ENCODE measurements at places on chromosomes 13 and 19.

DNA sequence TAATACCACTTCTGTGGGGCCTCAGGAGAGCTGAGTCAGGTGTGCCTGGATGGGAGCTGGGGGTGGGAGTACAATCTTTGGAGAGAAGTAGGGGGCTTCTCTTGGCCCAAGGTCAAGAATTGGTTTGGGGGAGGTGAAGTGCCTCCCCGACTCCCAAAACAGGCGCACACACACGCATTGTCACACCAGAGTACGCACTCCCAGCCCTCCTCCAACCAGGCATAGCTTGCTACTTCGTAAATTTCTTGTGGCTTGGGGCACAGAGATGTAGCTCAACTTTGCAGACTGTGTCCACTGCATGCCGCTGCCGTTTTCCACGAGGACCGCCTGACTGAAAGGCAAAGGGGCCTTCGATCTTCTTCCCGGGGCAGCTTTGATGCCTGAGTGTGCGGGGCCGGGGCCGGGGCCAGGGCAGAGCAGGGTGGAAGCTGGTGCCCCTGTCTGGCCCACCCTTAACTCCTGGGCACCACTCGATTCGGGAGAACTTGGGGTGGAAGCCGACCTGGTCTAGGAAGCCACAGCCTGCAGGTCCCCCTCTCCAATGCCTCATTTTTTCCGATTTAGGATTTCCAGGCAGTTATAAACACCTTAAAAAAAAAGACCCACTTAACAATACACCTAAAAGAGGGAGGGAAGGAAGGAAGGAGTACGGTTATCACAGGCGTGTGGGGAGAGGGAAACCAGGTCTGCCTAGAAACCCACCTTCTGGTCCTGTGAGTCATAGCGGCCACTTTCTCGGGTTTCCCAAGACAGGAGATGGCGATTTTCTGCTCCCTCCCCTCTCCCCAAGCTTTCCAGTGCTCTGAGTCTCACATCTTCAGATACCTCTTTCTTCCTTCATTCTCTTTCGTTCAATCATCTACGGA is 5.8 kb upstream of the TSHZ3 start:
- DNase-seq: no peak

GRCh38 chr13:109725297-109725696 is 61.1 kb downstream of the IRS2 start:
- no peak for DNase-seq

DNA sequence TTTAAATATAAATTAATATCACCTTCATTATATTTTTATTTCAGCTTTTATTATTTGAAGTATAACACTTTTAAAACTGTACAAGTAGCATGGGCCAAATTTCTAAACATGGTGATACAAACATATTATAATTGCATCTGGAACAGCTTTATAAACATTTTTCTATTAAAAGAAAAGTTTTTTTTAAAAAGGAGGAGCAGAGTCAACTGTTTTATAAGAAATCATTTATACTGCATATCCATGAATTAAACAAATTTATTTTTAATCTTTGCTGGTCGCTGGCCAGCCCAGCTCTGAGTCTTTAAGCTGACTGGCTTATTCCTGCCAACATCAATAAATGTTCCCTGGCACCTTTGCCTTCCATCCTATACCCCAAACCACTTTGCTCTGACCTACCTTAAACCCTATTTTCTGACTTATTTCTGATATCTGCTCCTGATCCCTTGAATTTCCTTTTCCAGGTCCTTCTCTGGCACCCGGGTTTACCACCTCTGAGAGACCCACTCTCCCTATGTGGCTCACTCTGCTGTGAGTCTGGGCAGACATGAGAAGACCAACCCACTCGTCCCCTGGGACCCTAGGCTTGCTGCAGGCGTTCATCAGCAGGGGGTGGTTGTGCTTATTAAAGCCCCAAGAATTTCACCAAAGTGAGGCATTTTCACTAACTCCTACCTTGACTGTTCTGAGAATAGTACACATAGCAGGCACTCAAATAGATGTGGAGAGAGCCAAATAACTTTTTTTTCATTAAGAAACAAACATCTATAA is 220.3 kb downstream of the KLF12 start:
- no peak for DNase-seq

- DNase-seq: no peak
Observed at GRCh38 chr13:97566907-97567306, 132.9 kb downstream of the RAP2A start.

DNA sequence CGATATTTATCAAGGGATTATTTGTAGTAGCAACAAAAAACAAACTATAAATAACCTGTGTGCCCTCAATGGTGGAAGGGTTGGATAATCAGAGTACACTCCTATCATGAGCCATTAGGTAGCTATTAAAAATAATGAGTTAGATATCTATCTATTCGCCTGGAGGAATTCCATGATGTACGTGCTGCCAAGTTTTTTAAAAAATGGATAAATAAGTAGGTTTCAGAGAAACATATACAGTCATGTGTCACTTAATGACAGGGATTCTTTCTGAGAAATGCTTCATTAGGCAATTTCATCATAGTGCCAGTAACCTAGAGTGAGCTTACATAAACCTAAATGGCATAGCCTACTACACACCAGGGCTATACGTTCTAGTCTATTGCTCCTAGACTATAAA is 6.2 kb upstream of the OR1I1 start:
- no peak for DNase-seq

GRCh38 chr19:571566-571974 is 826 bp upstream of the BSG start:
- no peak for DNase-seq

DNA sequence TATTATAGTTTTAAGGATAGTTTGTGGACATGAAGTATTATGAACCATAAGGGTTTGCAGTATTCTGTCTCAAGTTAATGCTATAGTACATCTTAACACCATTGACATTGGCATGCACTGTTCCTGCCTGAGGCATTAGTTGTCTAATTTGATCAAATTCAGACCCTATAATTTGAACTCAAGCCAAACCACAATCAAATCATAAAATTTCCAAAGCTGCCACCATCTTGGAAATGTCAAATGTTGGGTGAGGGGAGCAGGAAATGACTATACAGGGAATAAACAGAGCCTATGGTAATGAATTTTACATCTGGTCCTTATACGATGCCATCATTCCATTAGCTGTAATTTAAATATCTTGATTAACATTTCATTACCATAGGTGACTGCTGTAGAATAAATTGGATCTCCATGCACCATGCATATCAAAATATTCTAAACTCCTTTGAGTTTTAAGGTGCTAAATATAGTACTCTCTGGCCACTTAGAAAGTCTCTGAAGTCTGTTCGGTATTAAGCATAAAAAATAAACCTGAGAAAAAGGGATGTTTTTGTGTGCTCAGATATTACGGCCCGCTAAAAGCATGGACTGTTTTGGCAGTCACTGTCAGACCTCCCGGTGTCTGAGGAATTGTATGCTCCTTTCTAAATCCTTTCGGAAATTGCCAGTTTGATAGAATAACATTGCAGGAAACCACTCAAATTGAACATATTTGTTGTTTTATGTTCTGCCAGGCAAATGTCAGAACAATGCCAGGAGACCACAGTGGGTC is 257.7 kb downstream of the SPRY2 start:
- DNase-seq: no peak

DNA sequence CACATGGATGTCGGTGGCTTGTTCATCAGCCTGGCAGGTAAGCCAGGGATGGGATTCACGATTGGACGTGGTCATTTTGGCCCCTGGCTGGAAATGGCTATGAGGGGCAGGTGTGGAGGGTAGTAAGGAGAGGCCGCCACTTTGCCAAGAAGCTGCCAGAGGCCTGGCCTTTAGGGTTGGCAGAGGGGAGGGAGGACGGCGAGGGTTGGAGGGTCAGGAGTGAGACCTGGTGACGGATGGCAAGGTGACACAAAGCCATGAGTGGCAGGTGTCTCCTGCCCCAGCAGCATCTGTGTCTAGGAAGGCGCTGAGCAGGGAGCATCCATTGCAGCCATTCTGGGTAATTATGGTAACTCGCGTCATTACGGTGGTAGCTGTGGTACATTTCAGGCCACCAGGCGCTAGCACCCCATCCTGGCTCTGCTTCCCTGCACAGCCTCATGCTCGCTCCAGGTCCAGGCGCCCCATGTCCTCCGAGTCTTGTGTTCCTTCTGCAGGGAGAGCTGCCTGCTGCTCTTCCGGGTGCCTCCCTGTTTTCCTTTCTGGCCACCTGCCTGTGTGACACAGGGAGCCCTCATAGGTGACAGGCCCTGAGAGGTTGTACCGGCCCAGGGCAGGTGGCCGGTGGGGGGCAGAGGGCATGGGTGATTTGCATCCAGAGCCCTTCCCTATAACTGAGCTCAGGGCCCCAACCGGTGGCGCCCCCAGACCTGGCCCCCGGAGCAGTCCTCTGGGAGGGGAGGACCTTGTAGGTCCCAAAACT is 4.2 kb downstream of the SSBP4 start:
- no peak for DNase-seq

DNA sequence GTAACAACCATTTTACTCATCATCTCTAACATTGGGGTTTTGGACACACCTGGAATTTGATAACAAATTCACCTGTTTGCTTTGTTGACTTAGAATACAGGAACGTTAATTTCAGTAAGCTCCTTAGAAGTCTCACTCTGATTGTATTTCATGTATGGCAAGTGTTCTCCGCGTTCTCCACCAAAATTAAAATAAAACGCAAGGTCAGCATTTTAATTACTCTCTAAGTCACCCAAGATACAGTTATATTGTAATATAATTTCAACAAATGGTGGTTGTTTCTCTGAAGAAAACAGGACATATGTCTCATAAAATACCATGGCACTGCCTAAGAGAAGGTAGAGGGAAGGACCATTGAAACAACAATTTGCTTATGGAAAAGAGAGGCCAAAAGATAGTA is 742.1 kb downstream of the LIG4 start:
- no peak for DNase-seq

DNA sequence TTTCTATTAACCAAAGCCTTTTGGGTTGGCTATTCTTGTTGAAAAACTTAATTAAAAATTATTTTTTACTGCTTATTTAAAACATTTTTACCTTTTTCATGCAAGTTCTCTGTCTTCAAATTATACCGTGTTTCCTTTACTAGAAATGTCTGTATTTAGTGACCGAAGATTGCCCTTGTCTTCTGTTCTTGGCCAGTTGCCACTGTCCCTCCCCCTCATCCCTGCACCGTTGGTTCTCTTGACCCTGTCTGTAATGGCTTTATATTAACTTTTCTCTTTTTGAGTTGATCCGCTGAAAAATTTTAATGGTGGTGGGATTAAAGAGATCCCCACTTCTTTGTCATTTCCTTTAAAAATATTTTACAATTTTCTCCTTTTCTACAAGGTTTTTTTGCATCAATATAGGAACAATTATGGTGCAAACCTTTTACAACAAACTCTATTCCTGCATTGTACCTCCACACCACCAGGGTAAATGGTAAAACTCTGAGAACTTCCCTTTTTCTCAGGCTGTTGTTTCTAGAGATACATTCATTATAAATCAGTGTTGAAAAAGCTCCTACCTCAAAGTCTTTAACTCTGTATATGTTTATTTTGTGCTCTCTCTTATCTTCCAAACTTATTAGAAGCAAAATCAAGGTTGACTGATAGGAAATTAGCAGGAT is 12.9 kb upstream of the RNF113B start:
- DNase-seq: no peak

Data from stimulated activated CD4-positive, alpha-beta T cell treated with anti-CD3 and anti-CD28 coated beads, TNF-alpha, amount 100 ng/mL, for 1 hour (primary cell).